Epithelial cell of proximal tubule (primary cell): ENCODE measurements at places on chromosomes 11 and 22.

- peak; percentile 20 for DNase-seq
Measured at GRCh38 chr22:17830043-17830961, 56.0 kb upstream of the BID start.

DNA sequence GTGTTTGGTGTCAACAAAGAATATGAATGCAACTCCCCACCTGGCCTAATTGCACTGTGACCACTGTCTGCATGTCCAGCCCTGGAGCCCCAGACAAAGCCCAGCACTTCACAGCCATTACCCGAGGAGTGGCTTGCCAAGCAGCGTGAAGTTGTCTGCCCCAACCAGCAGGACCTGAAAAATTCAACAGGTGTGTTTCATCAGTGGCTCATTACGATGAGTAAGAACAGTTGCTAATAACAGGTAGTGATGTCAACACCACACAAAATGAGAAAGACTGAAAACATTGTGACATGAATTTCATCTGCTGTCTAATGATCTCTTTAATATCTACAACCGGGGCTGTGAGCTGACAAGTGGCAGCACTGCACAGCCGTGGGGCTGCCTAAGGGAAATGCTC is 10.3 kb downstream of the MRPL21 start:
- no peak for DNase-seq

DNA sequence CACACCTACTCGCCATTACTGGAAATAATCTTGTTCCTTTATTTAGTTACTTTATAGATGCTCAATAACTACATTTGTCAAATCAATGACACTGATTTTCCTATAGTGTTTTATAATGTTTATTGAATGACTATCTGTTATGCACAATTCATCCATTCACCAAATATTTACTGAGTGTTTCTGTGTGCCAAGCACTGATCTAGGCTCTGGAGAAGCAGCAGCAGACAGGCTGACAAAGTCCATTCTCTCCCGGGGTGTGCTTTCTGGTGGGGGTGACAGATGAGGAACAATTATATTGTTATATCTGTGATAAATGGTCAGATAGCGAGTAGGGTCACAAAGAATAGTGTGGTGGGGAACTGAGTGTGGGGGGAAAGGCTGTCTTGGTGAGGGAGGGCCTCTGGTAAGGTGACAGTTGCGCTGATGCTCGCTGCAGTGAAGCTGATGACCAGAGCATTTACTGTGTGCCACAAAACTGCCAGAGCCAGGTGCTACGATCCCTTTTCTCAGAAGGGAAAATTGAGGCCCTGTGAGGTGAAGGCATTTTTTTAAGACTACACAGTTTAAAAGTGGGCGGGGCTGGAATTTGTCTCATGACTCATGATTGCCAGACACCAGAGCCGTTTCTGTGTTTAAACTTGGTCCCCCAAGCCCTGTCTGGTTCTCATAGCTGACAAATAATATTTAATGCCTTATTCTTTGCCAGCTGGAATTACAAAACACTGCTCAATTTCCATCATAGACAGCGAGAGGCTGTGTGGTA is 10.2 kb downstream of the PACS1 start:
- no peak for DNase-seq

DNA sequence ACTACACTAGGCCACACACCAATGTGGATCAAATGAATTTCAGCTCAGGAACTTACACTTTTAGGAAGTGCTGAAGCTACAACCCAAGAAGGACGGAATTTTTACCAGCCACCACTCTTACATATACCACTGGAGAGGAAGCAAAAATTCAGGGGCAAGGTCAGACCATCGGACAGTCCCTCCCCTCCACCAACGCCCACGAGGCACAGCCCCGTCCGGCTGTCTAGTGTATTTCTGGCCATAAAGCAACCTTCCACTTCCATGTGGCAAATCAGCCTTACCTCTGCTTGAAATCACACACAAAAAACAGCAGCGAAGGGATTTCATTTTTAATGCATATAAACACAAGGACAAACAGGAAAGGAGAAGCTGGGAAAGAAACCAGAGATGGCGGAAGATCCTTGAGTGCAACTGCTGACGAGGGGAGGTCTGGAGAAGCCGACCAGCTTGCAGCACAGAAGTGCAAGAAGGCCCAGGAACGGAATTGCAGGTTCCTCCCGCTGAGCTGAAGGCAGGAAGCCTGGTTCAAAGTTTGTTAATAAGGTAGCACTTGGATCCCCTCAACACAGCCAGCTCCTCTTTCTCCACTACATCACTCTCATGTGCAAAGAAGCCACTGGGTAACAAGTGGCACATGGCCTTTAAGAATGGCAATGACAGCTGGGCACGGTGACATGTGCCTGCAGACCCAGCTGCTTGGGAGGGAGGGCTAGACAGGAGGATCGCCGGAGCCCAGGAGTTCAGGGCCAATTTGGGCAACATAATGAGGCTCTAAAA is 71.5 kb downstream of the SHANK2 start:
- no peak for DNase-seq

DNA sequence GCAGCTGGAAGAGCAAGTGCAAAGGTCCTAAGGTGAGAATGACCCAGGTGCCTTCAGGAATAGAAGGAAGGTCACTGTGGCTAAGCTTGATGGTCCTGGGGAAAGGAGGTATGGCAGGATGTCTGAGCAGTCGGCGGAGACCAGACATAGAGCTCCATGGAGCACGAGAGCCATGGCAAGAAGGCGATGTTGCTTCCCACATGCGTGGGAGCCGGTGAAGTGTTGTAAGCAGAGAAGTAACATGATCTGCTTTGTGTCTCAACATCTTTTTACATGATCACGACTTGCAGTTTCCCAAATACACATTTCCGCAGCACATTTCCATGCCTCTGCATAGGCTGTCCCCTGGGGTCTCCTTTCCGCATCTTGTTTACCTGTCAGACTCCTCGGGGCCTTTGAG is 231.9 kb downstream of the KIRREL3 start:
- no peak for DNase-seq

GRCh38 chr22:19720150-19720827 is 3.0 kb upstream of the GP1BB start:
- DNase-seq = no peak

DNA sequence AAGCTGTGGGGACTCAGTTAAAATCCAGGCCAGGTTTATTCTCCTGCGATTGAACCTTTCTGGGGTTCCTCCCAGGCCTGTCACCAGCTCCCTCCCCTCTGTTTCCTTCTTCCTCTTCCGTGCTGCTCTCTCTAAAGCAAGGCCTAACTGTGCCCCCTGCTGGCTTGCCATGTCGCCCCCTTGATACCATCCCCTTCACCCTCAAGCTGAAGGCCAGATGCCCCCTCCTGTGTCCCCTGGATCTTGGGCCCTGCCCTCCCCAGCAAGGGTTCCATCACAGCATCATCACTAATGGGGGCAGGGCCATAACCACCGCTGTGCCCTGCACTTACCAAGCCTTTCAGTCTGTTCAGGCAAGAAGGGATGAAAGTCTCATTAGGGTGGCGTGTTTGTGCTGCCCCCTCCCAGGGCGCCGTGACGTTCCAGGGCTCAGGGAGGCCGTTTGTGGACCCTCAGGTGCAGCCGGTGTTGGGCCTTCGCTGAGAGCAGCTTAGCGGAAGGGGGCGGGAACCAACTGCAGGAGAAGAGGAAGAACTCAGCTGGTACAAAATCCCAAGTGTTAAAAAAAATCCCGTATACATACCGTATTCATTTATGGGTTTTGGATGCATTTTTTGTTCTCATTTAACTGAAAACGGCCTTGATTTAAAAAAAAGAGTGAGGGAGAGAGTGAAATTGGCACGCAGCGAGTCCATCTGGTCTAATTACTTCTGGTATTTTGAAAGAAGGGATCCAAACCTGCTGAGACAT is 69.9 kb downstream of the MPPED1 start:
- no peak for DNase-seq

- DNase-seq = no peak
Measured at GRCh38 chr11:35173616-35174566, 34.9 kb downstream of the CD44 start.

GRCh38 chr11:85769771-85770170 is 41.2 kb downstream of the SYTL2 start:
- DNase-seq = no peak

DNA sequence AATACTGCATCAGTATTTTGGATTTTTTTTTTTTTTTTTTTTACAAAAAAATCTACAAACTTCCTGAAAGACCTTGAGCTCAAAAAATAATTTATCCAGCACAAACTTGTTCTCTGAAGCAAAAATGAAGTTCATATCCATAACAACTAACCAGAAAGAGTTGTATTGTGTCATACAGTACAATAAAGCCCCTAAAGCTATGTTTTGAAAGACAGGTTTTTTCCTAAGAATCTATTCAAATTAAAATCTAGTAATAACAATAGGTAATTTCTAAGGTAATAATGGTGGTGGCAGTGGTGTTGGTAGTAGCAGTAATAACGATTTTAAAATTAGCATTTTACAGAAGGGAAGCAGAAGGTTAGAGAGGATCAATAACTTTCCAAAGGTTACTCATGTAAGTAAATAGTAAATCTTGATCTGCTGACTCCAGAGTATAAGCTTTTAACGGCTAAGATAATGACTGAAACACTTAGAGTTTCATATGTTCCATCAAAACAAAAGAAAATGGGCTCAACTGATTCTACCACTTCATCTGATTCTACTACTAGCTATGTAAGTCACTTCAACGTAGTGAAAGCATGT is 53.3 kb upstream of the GAB2 start:
- DNase-seq = no peak

DNA sequence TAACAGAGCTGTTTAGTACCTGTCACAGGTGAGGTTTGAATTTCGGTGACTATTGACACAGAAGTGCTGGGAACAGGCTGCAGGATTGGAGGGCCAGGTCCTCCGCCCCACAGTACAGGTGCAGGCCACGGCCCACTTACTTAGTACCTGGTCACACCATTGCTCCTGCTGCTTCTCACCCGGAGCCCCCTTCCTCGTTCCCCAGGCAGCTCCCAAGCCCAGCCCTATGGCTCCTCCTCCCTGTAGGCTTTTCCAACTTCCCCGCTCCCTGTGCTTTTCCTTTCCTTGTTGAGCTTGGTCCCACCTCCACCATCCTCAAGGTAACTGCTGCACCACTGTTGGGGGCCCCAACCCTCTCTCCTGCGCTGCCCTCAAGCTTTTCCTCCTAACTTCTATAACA is 27.9 kb upstream of the ANO1 start:
- no peak for DNase-seq

DNA sequence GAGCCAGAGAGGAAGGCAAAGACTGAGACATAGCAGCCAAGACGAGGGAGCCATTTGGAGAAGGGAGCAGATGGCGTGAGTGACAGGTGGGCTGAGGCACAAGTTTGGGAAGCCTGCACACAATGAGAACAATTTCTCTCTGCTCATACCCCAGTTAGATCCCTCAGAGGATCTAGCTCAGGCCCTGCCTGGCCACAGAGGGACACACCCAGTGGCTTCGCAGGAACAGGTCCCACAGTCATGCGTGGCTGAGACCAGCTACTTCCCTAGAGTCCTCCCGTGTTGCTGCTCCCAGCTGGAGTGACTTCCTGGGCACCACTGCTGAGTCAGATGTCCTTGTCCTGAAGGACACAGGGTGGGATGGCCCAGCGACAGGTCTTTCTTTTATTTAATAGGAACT is 33.4 kb upstream of the LYVE1 start:
- DNase-seq = no peak

- DNase-seq = no peak
Measured at GRCh38 chr11:70525006-70525405, 126.7 kb downstream of the CTTN start.

DNA sequence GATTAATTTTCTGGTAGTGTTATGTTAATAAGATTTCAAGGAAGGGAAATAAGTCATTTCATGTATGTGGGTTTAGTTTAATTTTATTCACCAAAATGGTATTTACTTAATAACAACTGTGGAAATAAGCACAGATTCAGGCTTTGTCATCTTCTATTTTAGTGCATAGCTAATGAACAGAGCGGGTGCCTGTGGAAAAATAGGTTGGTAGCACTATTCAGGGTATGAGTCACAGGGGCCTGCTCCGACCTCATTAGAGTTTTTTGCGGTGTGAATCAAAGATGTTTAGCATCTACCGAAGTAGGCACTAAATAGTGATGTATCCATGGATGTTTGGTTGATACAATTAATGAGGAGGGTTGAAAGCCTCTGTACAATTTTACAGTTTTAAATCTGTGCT is 78.2 kb downstream of the FAT3 start:
- no peak for DNase-seq

- no peak for DNase-seq
Measured at GRCh38 chr22:50473088-50473487, 1.7 kb downstream of the SBF1 start.

DNA sequence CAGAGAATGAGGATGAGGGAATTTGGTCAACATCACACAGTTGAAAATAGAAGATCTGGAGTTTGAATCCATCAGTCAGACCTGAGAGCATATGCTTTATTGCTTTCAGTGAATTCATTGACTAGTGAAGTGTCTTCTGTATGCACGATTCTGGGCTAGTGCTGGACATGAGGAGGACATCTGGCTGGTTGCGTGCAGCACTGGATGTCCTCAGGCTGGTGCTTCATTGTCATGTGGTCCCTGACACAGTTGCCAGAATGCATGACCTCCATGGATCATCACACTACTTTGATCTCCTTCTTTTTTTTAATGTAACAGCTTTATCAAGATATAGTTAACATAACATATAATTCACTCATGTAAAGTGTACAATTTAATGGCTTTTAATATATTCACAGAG is 44.5 kb upstream of the MMP7 start:
- no peak for DNase-seq

- no peak for DNase-seq
Measured at GRCh38 chr11:117087446-117087845, 10.8 kb downstream of the SIK3 start.

- no peak for DNase-seq
Measured at GRCh38 chr11:122022646-122023045, 93.4 kb downstream of the BLID start.

DNA sequence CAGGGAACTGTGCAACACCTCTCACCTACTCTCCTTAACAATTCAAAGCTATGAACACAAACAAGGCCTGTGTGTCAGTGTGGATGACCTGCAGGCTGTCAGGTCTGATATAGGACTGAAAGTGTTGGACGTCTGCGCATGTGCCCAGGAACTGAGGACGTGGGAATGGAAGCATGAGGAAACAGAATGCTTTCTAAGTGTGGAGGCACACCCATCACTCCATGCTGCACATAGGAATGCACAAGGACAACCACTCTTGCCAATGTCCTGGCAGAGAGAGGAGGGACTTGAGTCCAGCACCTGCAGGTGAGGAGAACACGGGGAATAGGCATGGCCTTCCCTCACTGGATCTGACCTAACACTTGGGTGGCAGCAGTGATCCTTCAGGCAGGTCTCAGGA is 874.3 kb downstream of the OPCML start:
- no peak for DNase-seq
